Stimulated activated CD8-positive, alpha-beta memory T cell treated with anti-CD3 and anti-CD28 coated beads, Interleukin-4, amount 100 ng/mL, for 24 hours (primary cell): ENCODE measurements at places on chromosomes 6 and 20.

GRCh38 chr6:37168163-37168758, 1.7 kb upstream of the PIM1 start:
- DNase-seq: no peak

DNA sequence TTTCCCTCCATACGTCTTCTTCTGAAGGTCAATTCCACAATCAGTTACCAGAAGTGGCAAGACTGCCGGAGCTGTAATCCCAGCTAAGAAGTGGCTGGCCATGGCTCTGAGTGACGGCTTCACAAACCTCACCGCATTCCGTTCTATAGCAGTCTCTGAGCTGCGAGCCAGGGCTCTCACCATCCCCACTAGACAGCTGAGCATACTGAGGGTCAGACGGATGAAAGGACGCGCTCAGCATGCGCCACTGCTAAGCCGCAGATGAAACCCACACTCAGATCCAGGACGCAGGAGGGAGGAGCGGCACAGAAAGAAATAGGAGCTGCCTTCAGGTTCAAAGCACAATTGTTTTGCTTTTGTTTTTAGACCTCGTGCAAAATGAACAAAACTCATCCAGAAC, 97.9 kb downstream of the ANKRD60 start:
- no peak for DNase-seq

- DNase-seq: no peak
Observed at GRCh38 chr6:139778106-139778505, 403.7 kb upstream of the CITED2 start.

DNA sequence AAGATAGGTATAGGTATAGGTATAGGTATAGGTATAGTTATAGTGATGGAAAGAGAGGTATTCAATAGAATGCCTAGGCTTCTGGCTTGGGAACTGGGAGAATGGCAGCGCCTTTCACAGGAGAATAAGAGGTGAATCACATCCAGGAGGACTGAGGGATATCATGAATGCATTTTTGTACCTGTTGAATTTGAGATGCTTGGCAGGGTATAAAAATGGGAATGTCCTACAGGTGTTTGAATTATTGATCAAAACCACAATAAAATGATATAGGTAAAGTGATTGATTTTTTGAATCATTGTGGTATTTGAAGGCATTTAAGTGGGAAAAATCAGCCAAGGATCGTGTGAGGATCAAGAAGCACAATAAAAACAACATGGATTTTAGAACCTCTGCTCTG, 119.2 kb upstream of the ARG1 start:
- no peak for DNase-seq

GRCh38 chr6:29726001-29726400, 2.8 kb downstream of the HLA-F start:
- DNase-seq: no peak

- no peak for DNase-seq
Observed at GRCh38 chr20:22529150-22530019, 55.0 kb downstream of the FOXA2 start.

GRCh38 chr6:95681736-95682135, 104.4 kb downstream of the MANEA start:
- no peak for DNase-seq
